ENCODE measurements at places on chromosomes 3 and 15.

DNA sequence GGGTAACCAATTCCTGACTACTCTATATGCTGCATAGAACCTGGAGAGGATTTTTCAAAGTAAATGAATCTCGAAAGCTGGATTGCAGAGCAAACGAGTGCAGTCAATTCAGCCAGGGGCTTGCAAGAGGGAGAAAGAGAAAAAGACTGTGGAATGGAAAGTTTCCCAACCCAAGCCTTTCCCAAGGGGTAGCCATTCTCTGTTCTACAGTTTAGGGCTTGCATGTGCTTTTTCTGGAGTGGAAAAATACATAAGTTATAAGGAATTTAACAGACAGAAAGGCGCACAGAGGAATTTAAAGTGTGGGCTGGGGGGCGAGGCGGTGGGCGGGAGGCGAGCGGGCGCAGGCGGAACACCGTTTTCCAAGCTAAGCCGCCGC is 511 bp upstream of the RARB start:
- DNase-seq, result no peak

GRCh38 chr15:56978898-56979662 is 60.6 kb downstream of the TCF12 start:
- DNase-seq, result no peak

GRCh38 chr15:90174140-90174875 is 26.8 kb upstream of the SEMA4B start:
- peak; percentile 39 for DNase-seq

- DNase-seq, result no peak
These were observed 648 bp downstream of the AMIGO3 start for GRCh38 chr3:49718858-49719213.

- DNase-seq, result no peak
These were observed 52.0 kb upstream of the LRIG1 start for GRCh38 chr3:66552846-66553245.

GRCh38 chr3:11629716-11630115 is 14.0 kb downstream of the VGLL4 start:
- DNase-seq, result no peak

DNA sequence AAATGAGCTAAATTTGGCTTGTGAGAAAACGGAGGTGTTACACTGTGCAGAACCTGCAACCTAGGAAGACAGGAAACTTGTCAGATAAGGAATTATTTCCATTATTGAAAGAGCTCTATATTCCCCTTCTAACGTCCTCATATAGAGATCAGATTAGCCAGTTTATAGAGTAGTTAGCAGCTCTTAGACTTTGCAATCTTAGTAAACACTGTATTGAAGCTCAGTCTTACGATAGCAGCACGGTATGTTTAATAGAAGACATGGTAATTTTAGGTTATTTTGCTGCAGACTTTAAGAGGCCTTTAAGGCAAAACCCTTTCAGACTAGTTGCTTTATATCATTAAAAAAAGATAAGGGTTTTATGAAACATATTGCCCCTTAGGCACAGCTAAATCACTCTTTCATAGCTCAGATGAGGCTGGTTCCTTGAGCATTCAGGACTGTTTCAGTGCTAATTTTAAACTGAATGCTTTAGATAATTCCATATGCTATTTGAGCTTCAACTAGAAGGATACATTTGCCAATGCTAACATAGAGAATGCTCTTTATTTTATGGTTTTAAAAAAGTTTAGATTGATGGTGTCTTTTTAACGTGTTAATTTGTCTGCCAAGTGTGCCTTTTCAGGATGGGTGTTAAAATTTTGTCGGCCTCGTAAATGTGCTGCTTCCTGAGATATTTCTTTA is 234.3 kb downstream of the PYDC2 start:
- no peak for DNase-seq

- DNase-seq, result peak; percentile 53
These were observed 112.6 kb downstream of the ERC2 start for GRCh38 chr3:56355570-56356185.

DNA sequence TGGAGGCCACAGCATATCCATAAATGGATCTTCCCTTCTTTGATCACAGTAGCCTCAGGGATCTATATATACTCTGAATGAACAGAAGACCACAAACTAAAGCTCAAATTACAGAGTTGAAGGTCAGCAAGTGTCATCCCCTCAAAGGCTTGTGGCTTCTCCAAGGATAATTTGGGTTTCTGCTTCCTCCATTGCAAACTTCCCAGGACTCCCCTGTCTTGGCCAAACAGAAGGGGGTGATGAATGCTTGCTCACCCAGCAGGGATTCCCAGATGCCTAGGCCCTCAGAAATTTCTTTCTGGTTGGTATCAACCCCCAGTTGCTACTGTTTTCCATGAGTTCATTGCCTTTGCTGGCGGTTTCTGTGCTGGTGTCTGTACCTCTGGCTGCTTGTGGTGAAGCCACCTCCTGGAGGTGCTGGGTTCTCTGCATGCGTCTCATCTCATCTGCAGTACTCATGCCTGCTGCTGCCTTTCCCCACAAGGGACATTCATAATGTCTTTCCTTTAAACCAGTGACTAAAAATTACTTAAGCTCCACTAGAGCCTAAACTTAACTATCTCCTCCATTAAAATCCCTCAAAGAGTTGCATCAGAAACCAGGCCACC is 17.7 kb downstream of the ENTPD3 start:
- no peak for DNase-seq

GRCh38 chr3:53160061-53160659 is 849 bp upstream of the PRKCD start:
- no peak for DNase-seq

- DNase-seq, result no peak
These were observed 28.3 kb downstream of the AP3B2 start for GRCh38 chr15:82681371-82681770.

GRCh38 chr15:82943176-82943575 is 9.3 kb downstream of the HOMER2 start:
- peak; percentile 34 for DNase-seq

DNA sequence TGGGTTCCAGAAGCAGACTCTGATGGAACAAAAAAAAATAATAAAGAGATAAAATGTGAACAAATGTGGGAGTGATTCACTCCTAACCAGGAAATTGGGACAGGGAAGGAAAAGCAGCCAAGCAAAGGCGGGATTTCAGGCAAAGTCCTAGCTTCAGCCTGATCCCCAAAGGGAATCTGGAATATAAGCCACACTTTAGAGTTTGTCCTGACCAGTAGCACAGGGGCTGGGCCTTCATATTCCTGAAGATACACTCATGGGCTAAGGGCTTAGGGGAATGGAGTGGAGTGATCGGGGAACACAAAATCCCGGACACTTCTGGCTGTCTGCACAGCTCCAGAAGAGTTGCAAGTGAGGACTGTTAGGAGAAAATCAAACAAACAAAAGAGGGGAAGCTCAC is 135.0 kb upstream of the COL8A1 start:
- no peak for DNase-seq

DNA sequence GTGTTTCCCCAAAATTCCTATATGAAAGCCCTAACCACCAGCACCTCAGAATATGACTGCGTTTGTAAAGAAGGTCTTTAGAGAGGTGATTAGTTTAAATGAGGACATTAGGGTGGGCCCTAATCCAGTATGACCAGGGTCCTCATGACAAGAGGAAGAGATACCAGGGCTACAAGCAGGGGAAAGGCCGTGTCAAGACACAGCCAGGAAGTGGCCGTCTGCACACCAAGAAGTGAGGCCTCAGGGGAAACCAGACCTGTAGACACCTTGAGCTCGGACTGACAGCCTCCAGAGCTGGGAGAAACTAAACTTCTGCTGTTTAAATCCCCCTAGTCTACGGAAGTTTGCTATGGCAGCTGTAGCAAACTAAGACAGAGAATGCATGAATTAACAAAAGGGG is 14.2 kb downstream of the KIF7 start:
- DNase-seq, result no peak

- no peak for DNase-seq
These were observed 70.8 kb downstream of the RAB11A start for GRCh38 chr15:65939901-65940617.

GRCh38 chr15:29102911-29103823 is 166.5 kb downstream of the NSMCE3 start:
- DNase-seq, result no peak

- no peak for DNase-seq
These were observed 14.6 kb downstream of the HEMK1 start for GRCh38 chr3:50583897-50584296.

DNA sequence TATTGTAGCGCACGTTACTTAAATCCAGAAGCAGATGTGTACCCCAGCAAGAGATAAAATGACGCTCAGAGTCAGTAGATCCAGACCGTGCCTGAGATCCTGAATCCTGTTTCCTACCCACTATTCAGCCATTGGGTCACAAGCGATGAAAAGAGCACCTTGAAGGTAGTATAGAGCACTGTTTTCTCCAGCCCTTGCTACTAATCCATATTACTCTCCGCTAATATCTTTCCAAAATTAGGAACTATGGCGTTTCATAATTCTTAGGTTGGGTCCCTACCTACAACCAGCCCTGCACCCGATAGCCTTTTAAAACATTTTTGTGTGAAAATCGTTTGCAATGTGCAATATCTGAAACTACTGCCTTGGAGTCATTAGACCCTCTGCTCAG is 596 bp downstream of the BTD start:
- DNase-seq, result no peak

DNA sequence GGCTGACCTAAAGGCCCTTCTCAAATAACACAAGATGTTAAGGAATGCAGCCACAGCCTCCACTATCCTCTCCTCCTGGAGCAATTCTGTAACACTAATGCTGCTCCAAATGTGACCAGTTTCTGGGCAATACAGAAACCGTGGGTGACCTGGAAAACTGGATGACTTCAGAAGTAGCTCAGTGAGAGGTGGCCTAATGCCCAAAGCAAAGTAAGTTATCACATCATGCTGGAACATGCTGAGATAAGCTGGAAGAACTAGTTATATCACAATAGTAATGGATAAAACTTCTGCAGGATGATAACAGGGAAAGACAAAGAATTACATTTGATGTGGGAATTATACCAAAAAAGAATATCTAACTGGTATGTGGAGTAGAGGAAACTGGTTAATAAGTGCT is 72.0 kb downstream of the DHX30 start:
- DNase-seq, result no peak

GRCh38 chr3:48475188-48475587 is 28.7 kb downstream of the ATRIP start:
- no peak for DNase-seq

- no peak for DNase-seq
These were observed 49.3 kb downstream of the ADAMTS9 start for GRCh38 chr3:64638511-64638910.

GRCh38 chr3:64464955-64465354 is 222.8 kb downstream of the ADAMTS9 start:
- no peak for DNase-seq

DNA sequence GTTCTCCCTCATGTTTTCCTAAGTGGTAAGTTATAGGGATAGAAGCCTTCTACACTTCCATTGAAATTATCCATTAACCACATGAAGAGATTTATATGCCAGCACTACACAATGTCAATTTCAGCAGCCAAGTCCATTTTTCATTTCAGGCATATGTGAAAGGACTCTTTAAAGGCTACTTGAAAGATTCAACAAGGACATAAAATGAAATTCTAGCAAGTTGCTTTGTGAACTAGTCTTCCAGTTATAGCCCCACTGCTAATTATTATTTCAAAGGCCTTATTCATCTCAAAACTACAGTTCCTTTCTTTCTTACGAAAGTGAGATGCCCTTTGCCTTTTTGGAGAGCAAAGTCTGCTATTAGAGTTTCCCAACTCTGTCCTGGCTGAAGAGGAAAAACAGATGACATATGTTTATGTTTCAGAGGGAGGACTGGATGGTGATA is 66.0 kb upstream of the SLC2A2 start:
- DNase-seq, result no peak

GRCh38 chr3:41029356-41029755 is 169.9 kb upstream of the CTNNB1 start:
- DNase-seq, result no peak

GRCh38 chr3:176351408-176351807 is 845.9 kb downstream of the TBL1XR1 start:
- no peak for DNase-seq

DNA sequence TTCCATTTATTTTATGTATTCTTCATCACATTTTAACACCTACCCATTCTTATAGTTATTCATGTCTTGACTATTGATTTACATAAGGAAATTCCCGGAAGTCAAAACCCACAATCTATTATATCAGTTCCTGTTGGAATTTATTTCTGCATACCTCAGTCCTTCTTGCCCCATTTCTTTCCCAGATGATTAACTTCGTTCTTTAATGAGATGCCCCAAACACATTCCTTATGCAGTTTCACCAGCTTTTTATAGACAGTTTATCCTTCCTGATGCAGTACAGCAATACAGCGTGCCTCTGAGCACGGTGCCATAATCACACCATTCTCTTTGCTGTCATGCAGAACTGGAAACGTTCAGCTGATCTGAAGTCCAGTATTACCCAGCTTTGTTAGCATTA is 175.8 kb upstream of the NANOGP8 start:
- DNase-seq, result no peak

- DNase-seq, result no peak
These were observed 30.1 kb downstream of the TOMM70 start for GRCh38 chr3:100370756-100371155.

DNA sequence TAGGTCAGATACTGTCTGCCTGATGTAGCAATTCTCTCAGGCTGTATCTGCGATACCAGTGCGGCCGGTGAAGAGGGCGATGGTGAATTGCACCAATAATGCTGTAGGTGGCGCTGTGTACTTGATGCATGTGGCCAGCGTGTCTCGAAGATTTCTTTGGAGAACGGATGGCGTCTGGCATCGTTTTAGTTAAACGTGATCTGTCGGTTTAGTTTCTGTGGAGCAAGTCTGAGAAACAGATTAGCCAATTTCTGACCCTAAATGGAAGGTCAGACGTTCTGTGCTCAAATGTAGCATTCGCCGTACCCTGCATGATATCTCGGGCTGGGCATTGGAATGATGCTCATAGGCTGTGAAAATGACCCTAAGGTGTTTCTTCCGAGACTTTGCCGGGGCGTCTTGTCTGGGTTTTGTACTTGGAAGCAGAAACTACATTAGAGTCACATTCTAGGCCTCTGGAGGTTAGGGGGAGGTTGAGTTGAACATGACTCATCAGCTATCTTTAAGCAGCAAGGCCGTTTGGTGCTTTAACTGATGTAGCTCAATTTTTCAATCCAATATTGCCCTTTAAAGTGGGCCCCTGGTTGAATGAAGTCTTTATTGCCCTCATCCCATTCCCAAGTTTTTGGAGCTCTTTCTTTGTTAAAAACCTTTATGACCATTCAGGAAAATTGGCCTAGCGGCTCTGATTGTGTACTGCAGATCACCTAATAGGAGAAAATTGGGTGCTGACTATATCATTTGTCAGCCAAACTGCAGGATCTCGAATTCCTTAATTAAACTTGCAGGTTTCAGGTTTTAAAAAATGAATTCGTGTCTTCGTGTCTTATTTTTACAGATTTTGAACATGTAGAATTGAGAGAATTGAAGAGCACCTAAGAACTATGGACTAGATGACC is 80.0 kb downstream of the SQOR start:
- peak; percentile 88 for DNase-seq

DNA sequence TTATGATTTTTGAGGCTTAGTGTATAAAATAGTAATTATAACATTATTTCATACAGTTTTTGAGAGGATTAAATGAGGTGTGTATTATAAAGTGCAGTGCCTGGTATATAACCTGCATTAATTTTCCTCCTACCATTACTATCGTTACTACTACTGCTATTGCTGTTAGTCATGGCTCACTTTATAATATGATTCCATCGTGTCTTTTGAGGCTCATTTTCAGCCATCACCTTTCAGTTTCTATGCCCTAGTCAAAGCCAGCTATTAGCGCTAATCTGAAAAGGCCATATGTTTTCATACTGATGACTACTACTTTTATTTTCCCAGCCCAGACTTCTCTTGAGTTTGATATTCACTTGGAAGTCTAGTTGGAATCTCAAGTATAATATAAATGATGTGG is 5.5 kb downstream of the MEF2A start:
- DNase-seq, result no peak
